Ammon's horn (tissue), 1 donor: ENCODE measurements at places on chromosomes 11 and 22.

DNA sequence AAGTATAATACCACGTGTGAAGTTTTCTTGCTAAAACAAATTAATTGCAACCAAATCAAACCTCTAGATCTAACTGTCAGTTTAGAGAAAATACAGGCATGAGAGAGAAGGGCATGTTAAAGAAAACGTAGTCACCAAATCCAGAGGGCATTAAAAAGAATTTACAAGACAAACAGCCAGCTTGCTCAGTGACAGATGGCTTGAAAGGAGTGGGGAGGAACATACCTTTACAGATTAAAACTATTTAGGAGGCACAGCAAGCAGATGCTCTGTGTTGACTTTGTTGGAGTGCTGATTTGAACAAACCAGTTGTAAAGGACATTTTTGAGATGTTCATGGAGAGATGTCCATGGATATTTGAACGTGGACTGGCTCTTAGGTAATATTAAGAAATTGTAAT, 96.9 kb downstream of the ATXN10 start:
- no peak for DNase-seq

- peak; percentile 96 for DNase-seq
These were observed 29.1 kb downstream of the MAP6 start for GRCh38 chr11:75639762-75640181.

DNA sequence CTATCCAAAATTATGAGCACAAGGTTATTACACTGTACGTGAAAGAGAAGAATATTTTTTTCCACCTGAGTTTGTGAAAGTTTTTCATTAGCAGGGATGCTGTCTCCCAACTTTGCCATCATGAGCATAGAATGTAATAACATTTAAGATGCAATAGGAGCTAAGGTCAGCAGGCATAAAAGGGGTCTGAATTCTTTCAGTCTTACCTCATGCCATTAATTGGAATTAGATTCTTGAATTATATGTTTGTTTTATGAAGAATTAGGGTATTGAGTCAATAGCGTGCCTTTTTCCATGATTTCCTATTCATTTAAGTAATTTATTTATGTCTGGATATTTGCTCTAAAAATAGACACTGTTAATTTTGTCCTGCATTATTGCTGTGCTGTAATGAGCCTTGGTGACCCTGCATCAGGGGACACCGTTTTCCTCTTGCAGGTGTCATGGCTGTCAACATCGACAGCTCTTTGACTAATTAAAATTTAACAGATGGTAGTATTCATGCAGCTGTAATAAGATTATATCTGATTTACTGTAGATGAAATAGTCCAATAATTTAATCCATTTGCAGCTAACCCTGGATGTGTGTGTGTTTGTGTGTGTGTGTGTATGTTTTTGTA, 637.5 kb downstream of the NELL1 start:
- DNase-seq, result no peak

GRCh38 chr11:69775163-69775755, at the start of gene FGF4:
Gene FGF4, minus strand, starts transcription at chr11:69775341. Its CDS starts 257 bp downstream, at chr11:69775084.
- DNase-seq, result no peak

GRCh38 chr11:31243706-31244105, 125.8 kb downstream of the DCDC1 start:
- DNase-seq, result no peak

- no peak for DNase-seq
These were observed 29.8 kb downstream of the JAM3 start for GRCh38 chr11:134098566-134099184.

- DNase-seq, result no peak
These were observed 60.3 kb downstream of the NELL1 start for GRCh38 chr11:20729597-20730105.

DNA sequence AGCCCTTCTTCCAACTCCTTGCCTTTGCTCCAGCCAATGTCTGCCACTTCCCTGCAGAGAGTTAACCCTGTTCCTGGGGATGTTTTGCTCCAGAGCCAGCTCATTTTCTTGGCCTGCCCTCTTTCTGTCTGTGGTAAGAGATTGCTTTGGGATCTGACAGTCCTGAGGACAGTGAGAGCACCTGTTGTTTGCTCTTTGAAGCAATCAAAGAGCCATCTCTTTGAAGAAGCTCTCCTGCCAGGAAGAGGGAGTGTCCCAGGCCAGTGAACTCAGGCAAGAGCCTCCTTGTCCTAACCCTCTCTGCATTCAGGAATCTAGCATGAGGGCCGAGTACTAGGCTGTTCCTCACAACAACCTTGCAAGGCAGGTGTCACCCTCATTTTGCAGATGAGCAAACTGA, 42.2 kb downstream of the TRAF6 start:
- no peak for DNase-seq

- DNase-seq, result no peak
These were observed 116.3 kb downstream of the STK33 start for GRCh38 chr11:8477680-8478079.

- no peak for DNase-seq
These were observed 578 bp upstream of the NUP160 start for GRCh38 chr11:47848700-47849155.

- DNase-seq, result no peak
These were observed 2.1 kb upstream of the OAF start for GRCh38 chr11:120208777-120209176.

GRCh38 chr11:132402071-132402684, 1031.8 kb downstream of the NTM start:
- peak; percentile 72 for DNase-seq

DNA sequence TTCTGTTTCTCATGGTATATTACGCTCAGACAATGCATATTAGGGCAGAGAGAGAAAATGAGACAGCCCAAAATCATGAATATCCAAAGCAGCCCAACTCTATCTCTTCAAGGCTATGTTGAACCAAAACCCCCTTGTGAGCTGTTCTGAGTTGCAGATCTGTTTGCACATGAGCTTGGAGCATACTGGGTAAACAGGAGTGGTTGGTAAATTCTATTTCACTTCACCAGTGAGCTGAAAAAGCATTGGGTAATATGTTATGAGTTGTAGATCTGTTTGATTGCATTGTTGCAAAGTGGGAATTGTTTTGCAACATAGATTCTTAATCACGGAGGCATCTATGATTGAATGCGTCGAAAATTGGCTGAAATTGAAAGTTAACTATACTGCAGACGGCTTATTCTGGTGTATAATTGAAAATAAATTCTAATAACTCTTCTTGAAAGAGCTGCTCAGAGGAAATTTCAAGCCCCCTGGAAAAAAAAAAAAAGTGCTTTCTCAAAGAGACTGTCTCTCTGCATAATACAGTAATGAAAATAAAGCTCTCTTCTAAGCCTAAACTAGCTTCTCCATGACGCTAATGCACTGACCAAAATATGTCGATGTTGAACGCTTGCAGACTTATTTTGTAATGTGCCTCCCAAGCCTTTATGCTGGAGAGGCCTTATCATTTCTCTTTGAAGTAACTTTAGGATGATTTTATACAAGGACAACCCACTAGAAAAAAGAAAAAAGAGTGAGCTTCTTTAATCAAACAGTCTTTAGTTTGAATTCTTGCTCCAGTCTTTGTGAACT, 263.7 kb downstream of the NTM start:
- no peak for DNase-seq

DNA sequence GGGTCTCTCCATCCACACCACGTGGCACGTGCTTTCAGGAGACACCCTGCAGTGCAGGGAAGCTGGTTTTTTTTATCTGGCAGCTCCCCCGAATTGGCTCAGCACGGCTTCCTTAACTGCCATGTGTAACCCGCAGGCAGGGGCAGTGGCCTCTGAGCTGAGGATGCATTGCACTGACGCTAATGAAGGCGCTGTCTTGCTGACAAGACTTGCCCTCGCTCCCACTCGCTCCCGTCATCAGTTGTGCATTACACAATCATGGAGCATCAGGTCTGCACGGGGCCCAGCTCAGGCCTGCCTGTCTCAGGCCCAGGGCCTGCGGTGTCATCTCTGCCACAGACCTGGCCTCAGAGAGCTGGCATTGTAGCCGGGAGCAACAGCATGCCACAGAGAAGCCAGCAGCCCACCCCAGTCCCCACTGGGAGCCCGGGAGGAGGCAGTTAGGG, 95.9 kb downstream of the ARHGAP8 start:
- DNase-seq, result no peak

- peak; percentile 61 for DNase-seq
These were observed 79.0 kb downstream of the AASDHPPT start for GRCh38 chr11:106156290-106156937.
